ENCODE measurements at places on chromosomes 13 and 19.
A peak's percentile ranks its signal among the peaks of the same experiment; 100 is the strongest.

DNA sequence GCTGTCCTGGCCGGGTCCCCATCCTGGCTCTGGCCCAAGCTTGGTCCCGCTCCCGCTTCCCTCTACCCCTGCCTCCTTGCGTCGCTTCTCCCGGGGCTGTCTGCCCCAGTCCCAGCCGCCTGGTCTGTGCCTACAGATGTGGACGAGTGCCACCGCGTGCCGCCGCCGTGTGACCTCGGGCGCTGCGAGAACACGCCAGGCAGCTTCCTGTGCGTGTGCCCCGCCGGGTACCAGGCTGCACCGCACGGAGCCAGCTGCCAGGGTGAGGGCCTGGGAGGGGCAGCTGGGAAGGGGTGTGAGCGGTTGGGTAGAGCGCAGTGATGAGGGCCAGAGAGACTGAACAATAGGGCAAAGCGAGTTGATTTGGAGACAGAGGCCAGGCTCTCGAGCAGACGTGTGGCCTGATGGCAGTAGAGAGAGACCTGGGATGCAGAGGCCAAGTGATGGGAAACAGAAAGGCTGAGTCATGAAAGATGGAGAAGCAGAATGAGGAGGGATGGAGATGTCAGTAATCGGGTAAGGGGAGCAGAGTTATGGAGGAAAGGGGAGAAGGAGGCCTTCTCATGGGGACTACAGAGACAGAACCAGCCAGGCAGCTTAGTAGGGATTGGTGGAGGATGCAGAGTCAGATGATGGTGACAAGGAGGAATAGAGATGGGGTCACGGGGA is 9.4 kb downstream of the LTBP4 start:
- no peak for DNase-seq

- DNase-seq = no peak
Observed at GRCh38 chr13:94992036-94992960, 280.0 kb upstream of the SOX21 start.

DNA sequence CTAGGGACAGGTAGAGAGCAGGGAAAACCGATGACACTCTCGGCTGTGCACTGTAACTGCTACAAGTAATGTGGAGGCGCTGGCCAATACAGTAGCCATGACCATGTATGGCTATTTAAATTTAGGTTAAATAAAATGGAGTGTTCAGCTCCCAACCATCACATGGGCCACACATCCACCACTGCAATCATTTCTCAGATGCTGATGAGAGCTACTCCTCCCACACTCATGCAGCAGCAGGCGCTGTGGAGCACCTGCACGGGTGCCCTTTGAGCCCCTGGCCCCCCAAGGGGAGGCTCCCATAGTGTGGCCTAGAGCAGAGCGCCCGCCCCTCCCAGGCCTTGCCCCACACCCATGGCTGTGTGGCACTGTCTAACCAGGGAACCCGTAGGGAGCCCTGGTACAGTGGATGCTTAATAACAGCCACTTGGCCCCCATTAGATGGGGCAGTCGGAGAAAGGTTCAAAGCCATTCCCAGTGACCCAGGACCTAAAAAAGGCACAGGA is 6.0 kb downstream of the ACP4 start:
- DNase-seq = no peak

DNA sequence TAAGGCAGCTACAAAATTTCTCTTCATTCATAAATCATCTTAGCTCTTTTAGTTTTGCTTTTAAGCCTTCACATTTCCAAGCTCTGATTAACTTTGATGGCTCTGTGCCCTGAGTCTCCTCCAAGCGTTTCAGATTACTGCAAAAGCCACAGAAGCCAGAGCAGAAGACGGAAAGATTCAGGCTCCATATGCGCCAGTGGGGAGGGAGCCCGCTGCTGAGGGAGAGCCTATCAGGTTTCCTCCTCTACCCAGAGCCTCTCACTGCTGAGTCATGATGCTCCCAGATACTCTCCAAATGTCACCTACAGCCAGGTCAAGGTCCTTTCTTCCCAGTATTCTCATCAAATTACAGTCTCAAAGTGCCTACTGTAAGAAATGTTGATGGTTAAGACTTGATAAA is 193.6 kb downstream of the RAP2A start:
- DNase-seq = peak; percentile 35

DNA sequence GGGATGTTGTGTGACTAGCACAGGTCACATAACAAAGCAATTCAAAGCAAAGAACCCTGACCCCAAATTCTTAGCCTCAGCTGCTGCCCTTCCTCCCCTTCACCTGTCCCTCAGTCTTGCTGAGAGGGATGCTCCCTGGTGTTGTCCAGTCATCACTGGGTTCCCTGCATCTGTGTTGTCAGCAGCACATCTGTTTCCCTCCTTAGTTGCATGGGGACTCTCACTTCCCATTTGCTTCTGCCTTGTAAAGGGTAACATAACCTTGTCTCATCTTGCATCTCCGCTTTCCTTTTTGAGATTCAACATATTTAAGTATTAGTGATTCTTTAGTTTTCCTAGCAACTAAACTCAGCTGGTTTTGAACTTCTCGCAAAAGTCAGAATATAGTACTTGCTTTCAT is 54.0 kb downstream of the SPATA13 start:
- no peak for DNase-seq

- DNase-seq = no peak
Observed at GRCh38 chr13:71493189-71493588, 373.8 kb downstream of the DACH1 start.

DNA sequence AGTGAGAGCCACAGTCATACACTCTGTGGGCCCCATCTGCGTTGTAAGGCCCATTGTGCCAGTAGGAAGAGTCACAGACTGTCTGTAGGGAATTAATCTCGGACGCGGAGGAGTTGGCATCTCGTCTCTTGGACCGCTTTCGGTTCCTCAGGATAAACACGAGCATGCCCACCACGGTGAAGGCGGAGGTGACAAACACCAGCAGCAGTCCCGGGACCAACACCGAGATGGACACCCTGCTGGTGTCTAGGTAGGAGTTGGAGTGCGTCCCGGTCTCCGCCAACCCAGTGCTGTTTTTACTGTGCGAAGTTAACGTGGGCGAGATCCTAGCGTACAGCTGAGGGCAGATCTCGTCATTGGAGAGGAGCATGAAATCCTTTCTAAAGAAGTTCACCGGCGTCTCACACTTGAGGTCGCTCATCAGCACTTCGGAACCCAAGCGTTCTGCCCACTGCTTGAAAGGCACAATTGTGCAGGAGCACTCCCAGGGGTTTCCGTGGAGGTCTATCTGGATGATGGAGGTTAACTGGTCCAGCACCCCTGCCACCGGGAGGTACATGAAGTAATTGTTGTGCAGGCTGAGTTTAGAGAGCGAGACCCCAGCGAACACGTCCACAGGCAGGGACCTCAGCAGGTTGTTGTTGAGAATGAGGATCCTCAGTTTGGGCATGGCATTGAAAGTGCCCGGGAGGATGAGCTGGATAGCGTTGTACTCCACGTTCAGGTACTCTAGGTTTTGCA is 2.7 kb downstream of the SLITRK1 start:
- no peak for DNase-seq

DNA sequence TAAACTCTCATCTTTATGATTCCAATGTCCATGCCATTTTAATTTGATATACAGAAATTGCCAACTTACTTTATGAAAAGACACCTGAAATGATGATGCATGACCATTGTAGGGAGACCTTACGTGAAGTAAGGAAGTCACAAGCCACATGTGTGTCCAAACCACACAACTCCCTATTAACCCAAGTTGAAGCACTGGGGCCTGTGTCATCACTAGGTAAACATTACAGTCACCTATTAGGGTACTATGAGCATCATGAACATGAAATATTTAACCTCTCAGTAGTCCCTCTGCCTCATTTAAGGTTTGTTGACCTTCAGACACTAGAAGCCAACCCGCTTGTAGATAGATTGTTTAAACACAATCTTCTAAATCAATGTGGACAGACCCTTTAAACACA is 576.9 kb downstream of the IRS2 start:
- no peak for DNase-seq

GRCh38 chr19:43441716-43442115 is 23.7 kb downstream of the LYPD3 start:
- DNase-seq = no peak

DNA sequence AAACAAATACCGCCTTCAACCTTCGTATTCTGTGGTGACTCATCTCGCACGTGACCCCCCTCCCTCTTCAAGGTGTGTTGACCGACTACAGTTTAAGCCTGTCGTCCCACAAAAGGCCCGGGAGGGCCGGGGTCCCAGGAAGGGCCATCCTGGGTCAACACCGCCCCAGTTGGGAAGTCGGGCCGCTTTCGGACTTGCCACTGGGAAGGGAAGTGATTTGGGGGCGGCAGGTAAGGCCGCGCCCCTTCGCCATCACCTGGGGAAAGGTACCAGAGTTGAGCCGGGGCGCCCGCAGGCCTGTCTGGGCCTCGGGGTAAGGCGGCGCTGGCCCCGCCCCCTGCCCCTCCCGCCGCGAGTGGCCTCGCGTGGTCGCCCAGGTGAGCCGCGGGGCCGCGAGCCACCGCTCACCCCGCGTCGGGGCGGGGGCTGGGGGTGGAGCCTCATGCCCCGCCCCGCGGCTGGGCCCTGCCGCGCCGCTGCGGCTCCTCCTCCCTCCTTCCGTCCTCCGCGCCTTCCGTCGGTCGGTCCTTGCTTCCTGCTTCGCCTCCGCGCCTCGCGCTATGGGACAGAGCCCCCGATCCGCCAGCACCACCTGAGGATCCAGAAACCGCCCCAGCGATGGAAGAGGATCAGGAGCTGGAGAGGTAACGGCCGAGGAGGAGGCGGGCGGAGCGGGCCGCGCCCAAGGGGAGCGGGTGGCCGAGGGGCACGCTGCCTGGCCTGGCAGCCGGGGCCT is at the start of gene POLR1D:
POLR1D (plus strand) TSS at position 527 of the 736 bp plus-strand sequence; CDS start at position 619, 92 bp downstream.
- DNase-seq = peak; percentile 65

GRCh38 chr19:20325151-20325550 is 158.1 kb downstream of the ZNF486 start:
- DNase-seq = no peak

DNA sequence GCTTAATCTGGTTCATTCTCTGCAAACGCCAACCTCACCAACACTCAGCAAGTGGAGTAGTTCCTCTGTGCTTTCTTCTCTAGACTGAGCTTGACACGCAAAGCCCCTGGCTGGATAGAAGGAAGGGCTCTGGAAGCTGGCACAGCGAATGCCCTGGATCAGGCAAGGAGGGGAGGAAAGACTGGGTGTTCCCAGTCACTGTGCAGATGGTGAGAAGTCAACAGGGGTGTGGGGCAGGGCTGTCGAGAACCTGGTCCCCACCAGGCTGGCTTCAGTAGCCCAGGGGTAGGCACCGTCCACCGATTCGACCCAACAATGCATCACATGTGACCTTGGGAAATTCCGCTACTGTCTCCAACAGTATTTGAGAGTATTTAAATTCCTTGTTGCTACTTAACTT is 65.5 kb downstream of the TSHZ3 start:
- no peak for DNase-seq

GRCh38 chr13:39699274-39699673 is 43.8 kb downstream of the COG6 start:
- DNase-seq = no peak

- no peak for DNase-seq
Observed at GRCh38 chr13:36261976-36262375, 35.6 kb downstream of the CCDC169 start.

- no peak for DNase-seq
Observed at GRCh38 chr19:48310227-48310626, 15.1 kb upstream of the EMP3 start.

- DNase-seq = no peak
Observed at GRCh38 chr13:49262634-49263033, 14.9 kb downstream of the CDADC1 start.

- no peak for DNase-seq
Observed at GRCh38 chr19:4089400-4089908, 22.8 kb upstream of the ZBTB7A start.

GRCh38 chr19:42285541-42285941 is 16.4 kb upstream of the PRR19 start:
- DNase-seq = no peak
